ENCODE measurements at places on chromosomes 5 and 9. TPM values are rescaled to one million over a fixed set of nuclear protein-coding genes. Genes with fewer than 3 reads are reported as not detected.

The SEC24A gene
- 7.8 TPM for polyA plus RNA-seq

- no peak for DNase-seq
Measured at GRCh38 chr9:130583271-130583670, 3.9 kb downstream of the FUBP3 start.

DNA sequence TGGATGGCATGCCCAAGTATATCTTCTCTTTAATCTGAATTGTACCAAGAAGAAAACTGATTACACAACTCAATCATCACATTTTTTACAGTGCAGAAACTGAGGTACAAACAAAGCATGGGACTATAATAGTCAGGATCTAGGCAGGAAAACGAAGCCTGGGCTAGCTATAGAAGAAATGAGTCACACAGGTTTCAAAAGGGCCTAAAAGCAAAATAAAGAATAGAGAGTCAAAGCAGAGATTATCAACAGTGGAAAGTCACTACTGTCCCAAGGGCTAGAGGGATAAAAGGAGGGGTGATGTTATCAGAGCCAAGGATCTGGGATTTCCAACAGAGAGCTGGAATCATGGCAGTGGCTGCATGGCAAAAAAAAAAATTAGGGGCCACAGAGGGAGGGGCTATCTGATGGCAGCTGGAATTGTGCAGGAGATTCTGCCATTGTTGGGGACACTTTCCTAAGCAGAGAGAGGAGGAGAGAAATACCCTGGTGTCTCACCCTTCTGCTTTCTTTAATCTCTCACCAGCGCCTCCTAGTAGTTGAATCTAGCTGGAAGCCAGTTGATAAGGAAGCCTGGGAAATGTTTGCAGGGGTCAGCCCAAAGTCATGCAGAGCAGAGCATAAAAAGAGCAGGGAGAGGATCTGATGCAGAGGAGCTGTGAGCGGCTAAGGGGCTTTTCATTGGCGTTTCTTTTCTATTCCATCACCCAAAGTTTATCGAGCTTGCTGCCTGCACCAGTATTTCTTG, 343.2 kb downstream of the ACTL7B start:
- no peak for DNase-seq

- DNase-seq = no peak
Measured at GRCh38 chr5:82719368-82719767, 357.8 kb downstream of the TMEM167A start.

DNA sequence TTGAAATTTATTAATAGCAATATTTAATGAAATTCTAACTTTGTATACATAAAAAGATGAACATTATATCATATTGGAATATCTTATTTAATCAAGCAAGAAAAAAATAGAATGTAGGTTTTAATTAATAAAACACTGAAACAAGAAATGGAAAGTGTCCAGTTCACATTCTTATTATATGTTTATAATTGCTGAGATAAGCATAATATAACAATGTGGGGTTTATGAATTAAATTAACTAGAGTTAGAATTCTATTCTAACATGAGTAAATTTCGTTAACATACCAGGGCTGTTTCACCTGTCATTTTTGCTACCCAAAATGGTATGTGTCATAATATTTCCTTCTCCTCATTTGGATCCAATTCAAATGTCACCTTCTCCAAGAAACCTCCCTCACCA, 12.3 kb downstream of the CDH9 start:
- DNase-seq = no peak

Data from urinary bladder (tissue), 4 donors.